ENCODE measurements at places on chromosomes 2 and 18.

GRCh38 chr2:85834466-85834865, 54.3 kb downstream of the ST3GAL5 start:
- no peak for DNase-seq

DNA sequence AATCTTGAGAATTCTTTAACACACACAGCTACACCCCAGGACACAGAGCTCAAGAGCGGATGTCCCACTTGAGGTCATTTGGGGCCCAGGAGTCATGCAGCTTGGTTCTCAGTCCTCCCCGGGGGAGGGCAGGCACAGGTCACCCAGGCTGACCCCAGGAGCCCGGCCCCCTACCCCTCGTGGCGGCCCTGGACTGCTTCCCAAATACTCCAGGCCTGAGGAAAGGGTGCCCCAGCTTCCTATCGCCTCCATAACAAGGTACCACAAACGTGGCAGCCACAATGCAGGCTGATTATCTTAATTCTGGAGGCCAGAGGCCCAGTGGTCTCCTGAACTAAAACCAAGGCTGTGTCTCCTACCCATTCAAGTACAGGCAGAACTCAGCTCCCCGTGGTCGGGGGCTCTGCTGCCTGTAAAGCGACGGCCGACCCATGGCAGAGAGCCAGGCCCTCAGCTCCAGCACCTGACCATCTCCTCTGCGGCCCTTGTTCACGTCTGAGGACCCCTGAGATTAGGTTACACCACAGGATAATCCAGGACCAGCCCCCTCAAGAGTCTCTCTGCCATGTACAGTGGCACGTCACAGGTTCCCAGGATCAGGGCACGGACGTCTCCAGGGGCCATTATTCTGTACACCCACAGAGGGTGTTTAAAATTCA, 10.5 kb downstream of the SLC66A2 start:
- DNase-seq: no peak

GRCh38 chr2:82780050-82780449, 1679.0 kb downstream of the SUCLG1 start:
- no peak for DNase-seq

DNA sequence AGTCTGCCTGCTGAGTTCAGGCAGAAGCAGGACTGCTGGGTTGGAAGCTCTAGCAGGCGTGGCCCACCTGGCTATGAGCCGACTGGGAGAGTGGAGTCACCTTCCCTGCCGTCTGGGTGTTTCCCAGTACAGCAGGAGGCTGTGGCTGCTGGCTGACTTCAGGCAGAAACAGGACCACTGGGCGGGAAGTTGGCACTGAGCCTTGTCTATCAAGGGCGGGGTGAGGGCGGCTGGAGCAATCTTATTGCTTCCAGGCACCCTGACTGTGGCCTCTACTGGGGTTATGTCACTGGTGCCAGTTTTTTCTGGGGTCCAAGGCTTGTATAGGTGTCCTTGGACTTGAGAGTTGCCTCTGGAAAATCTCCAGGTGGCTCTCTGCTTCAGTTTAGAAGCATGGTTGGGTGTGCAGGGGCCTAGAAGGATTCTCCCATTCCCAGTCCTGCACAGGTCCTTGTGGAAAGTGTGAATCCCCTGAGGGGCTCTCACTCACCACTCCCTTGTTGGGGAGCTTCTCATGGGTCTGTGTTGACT, 30.5 kb downstream of the LTBP1 start:
- no peak for DNase-seq

DNA sequence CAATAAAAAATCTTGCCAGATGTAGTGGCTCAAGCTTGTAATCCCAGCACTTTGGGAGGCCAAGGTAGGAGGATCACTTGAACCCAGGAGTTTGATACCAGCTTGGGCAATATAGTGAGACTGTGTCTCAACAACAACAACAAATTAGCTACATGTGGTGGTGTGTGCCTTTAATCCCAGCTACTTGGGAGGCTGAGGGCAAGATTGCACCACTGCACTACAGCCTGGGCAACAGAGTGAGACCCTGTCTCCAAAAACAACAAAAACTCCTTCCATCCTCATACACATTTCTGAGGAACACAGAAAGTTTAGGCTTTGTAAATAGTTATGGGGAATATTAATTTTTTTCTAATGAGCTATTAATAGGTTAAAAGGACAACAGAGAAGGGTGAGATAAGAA, 17.0 kb downstream of the PDE6D start:
- DNase-seq: no peak

- DNase-seq: no peak
Measured at GRCh38 chr2:166417669-166418068, 41.9 kb upstream of the SCN9A start.

- DNase-seq: no peak
Measured at GRCh38 chr18:62710417-62710816, 4.9 kb upstream of the PHLPP1 start.

DNA sequence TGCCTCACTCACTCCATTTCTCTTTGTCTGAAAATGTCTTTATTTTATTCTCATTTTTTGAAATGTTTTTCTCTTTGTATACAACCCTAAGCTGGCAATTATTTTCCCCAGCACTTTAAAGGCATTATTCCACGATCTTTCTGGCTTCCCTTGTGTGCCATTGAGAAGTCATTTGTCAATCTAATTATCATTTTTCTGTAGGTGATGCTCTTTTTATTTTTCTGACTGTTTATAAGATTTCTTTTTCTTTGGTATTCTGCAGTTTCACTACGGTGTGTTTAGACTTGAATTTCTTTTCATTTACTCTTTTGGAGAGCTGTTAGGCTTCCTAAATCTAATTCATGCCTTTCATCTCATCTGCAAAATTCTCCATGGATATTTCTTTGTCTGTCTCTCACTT, 8.1 kb downstream of the SCYGR4 start:
- DNase-seq: no peak

Measured in stimulated activated CD8-positive, alpha-beta memory T cell treated with anti-CD3 and anti-CD28 coated beads, Interleukin-4, amount 100 ng/mL, for 24 hours (primary cell).